ENCODE measurements at places on chromosomes 1 and 21.

GRCh38 chr1:83060221-83060620, 938.7 kb downstream of the TTLL7 start:
- no peak for DNase-seq

GRCh38 chr21:45381036-45381787, 23.8 kb upstream of the COL18A1 start:
- no peak for DNase-seq

DNA sequence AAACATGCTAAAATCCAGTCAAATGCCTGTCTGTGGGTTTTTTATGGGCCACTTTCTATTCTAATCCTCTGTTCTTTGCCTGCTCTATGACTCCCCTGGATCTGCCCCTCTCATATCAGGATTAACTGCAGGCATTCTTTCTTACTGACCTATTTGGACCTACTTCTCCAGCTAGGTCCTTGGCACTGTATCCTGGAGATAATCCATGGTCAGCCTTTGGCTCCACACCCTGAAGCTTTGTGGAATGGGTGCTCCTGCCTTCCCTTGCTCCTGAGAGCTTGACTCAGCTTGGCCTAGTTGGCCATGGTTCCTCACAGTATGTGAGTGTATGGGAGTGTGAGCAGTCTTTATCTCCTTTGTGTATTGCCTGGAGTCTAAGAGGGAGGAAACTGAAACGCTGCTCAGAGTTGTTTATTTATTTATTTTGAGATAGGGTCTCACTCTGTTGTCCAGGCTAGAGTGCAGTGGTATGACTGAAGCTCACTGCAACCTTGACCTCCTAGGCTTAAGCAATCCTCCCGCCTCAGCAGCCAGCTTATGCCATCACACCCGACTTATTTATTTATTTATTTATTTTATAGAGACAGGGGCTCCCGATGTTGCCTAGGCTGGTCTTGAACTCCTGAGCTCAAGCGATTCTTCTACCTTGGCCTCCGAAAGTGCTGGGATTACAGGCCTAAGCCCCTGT, 28.7 kb upstream of the CDC14A start:
- no peak for DNase-seq

DNA sequence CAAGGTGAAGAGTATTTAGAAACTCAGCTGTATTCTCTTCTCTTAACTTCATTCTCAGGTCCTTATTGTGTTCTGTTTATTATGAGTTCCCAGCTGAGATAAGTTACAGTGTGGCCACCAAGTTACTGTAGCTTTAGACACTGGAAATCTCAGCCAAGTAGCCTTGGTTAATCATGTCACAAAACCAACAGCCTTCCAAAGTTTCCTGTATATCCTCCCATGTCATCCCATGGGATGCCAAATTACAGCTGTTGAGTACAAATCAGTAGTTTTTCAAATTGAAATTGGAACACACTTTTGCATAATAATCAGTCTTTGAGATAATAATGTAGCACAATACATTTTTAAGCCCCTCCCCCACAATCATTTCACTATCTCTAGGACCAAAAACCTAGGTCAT, 10.7 kb downstream of the ADAMTS5 start:
- DNase-seq: no peak

DNA sequence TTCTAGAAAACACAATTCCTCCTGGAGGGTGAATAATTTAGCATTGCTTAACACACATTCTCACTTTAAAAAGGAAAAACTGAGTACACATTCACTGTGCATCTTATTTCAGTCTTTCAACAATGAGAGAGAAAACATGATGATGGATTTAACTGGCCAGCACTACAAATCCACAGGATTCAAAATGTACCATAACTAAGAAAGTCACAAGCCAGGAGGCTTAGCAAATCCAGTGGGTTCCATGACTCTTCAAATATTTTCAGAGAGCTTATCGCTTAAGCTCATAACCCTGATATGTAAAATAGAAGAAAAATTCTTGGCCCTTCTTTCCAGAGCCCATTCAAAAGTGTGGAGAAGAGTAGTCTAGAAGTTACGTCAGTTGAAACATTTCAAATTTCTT, 820.3 kb downstream of the LTN1 start:
- DNase-seq: no peak

DNA sequence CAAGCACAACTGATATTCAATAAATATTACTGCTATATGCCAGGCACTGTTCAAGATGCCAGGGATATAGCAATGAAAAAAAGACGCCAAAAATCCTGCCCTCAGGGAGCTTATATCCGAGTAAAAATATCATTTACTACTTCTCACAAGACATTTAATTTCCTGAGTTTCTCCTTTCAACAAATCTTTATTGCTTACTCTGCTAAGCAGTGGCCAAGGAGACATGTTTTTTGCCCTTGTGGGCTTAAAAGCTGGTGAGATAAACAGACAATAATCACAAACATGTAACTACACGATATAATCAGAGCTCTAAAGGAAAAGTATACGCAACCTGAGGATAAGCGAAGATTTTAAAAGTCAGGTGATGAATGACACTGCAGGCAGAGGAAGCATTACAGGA, 19.5 kb downstream of the TGFBR3 start:
- DNase-seq: no peak

DNA sequence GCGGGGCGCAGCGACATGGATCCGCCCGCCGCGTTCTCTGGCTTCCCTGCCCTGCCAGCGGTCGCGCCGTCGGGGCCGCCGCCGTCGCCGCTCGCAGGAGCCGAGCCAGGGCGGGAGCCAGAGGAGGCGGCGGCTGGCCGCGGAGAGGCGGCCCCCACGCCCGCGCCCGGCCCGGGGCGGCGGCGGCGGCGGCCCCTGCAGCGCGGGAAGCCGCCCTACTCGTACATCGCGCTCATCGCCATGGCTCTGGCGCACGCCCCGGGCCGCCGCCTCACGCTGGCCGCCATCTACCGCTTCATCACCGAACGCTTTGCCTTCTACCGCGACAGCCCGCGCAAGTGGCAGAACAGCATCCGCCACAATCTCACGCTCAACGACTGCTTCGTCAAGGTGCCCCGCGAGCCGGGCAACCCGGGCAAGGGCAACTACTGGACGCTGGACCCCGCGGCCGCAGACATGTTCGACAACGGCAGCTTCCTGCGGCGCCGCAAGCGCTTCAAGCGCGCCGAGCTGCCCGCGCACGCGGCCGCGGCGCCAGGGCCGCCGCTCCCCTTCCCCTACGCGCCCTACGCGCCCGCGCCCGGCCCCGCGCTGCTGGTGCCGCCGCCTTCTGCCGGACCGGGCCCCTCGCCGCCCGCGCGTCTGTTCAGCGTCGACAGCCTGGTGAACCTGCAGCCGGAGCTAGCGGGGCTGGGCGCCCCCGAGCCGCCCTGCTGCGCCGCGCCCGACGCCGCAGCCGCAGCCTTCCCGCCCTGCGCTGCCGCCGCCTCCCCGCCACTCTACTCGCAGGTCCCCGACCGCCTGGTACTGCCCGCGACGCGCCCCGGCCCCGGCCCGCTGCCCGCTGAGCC, 459 bp downstream of the FOXE3 start:
- no peak for DNase-seq

DNA sequence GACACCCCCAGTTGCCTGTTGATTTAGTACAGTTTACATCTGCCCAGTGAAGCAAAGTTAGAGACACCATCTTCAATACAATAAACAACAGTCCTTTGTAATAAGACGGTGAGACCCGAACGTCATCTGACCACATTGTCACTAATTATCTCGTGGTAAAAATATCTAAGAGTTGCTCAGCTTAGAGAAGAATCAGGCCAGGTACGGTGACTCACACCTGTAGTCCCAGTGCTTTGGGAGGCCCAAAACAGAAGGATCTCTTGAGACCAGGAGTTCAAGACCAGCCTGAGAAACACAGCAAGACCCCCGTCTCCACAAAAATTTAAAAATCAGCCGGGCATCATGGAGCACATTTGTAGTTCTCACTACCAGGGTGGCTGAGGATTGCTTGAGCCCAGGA, 53.5 kb downstream of the CD34 start:
- no peak for DNase-seq

DNA sequence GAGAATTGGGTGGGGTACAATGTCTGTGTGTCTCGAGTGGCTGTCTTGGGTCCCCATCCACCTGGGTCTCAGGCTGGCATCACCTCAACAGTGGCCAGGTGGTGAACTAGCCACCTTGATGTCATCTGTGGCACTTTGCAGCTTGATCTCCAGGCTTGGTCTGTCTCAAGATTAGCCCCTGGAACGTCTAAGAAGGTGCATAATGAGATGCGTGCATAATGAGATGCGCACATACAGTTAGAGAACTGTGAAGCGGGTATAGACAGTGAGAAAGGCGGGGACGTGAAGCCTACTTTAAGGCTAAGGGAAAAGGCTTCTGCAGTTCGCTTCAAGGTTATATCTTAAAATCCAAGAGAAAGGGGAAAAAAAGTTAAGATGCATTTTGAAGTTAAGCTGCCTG, 98.7 kb downstream of the WDR4 start:
- no peak for DNase-seq

GRCh38 chr1:23425193-23425494, 596 bp upstream of the TCEA3 start:
- DNase-seq: no peak

DNA sequence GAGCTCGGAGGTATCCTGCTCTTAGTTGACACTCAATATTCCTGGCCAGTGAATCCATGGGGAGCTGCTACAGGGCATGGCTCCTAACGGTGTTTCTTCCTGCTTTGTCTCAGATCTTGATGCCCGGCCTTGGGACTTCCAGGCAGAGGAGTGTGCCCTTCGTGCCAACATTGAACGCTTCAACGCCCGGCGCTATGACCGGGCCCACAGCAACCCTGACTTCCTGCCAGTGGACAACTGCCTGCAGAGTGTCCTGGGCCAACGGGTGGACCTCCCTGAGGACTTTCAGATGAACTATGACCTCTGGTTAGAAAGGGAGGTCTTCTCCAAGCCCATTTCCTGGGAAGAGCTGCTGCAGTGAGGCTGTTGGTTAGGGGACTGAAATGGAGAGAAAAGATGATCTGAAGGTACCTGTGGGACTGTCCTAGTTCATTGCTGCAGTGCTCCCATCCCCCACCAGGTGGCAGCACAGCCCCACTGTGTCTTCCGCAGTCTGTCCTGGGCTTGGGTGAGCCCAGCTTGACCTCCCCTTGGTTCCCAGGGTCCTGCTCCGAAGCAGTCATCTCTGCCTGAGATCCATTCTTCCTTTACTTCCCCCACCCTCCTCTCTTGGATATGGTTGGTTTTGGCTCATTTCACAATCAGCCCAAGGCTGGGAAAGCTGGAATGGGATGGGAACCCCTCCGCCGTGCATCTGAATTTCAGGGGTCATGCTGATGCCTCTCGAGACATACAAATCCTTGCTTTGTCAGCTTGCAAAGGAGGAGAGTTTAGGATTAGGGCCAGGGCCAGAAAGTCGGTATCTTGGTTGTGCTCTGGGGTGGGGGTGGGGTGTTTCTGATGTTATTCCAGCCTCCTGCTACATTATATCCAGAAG, 16.7 kb downstream of the ALX3 start:
- peak; percentile 77 for DNase-seq

GRCh38 chr1:40039245-40039756, 1.2 kb upstream of the CAP1 start:
- DNase-seq: no peak

DNA sequence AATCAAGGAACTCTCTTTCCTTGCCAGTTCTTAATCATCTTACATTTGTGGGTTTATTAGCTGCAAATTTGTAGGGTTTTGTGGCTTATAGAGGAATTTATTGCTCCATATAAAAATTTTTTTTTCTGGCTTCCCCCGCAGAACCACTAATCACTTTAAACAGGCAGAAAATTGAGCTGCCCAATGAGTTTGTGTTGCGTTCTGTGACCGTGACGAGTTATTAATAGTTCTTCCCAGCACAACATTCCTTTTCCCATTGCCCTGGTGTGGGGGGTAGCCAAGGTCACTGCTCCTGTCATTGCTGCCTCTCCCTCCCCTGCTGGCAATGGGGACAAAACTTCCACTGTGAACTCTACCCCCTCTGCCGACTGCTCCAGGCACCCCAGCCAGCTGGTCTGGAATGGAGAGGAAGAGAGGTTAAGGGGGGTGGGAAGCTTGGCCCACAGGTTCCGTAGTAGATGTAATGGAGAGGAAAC, 55.1 kb downstream of the UBE2T start:
- DNase-seq: no peak

- no peak for DNase-seq
These were observed 622.1 kb downstream of the PLPP3 start for GRCh38 chr1:55957276-55957675.

GRCh38 chr1:23394684-23395083, 25.0 kb upstream of the ZNF436 start:
- no peak for DNase-seq

- no peak for DNase-seq
These were observed 93.2 kb upstream of the AJAP1 start for GRCh38 chr1:4561205-4561604.

GRCh38 chr1:81430236-81430938, 370.3 kb upstream of the ADGRL2 start:
- DNase-seq: no peak

- DNase-seq: no peak
These were observed at the start of gene OR2W3 for GRCh38 chr1:247895163-247895637. Gene OR2W3, plus strand, starts transcription at chr1:247895587. Its CDS starts 0 bp downstream, at chr1:247895587.

DNA sequence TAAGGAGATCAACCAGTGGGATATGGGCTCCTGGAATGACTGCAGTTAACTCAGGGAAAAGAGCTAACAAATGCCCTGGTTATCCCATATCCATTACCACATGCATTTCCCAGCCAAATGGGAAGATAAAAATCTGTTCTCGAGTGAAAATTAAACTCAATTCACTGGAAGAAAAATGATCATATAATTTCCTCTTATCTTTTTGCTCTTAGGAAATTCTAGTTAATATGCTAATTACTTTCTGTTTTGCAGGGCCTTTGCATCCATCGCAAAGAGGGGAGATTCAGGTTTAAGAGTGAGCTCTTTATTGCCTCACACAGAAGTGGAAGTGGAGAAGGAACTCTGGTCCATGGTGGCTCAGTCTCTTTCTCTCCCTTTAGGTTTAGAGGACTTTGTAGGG, 3.9 kb upstream of the IL24 start:
- no peak for DNase-seq

GRCh38 chr1:3586986-3587759, 24.1 kb downstream of the MEGF6 start:
- DNase-seq: no peak

- DNase-seq: peak; percentile 97
These were observed at the start of gene PFKFB2 for GRCh38 chr1:207052911-207053769. Gene PFKFB2, plus strand, starts transcription at chr1:207053275. Its CDS starts 1,443 bp downstream, at chr1:207054718.

GRCh38 chr1:225877580-225877979, 4.6 kb downstream of the TMEM63A start:
- DNase-seq: peak; percentile 36

DNA sequence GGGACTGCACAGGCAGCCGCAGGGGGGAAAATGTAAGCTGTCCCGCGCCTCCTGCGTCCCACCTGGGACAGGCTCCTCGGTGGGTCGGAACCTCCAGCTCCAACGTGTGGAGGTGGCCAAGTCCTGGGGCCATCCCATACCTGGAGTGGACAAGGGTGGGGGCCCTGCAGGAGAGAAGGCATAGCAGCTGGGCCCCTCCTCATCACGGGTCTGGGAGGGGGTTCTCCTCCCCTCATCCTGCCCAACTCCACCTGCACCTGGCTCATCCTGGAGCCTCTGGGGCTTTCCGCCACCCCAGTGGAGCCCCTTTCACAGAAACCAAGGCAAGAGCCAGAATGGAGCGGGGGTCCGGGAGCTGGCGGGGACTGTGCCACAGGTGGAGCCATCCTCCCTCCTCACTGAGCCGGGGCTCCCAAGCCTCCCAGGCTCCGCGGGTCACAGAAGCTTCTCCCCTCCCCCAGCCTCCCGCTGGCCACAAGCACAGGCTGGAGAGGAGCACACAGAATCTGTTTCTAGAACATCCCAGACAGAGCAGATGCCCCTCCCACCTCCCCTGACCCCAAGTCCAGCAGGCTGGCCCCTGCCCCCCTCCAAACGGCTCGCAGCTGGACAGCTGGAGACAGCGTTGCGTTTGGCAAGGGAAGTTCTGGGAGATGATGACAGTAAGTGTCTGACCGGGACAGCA, 65.8 kb downstream of the MEGF6 start:
- DNase-seq: no peak

- no peak for DNase-seq
These were observed 66.0 kb downstream of the COL18A1 start for GRCh38 chr21:45470773-45471524.
